ENCODE measurements at places on chromosomes 13 and 19.
A peak's percentile ranks its signal among the peaks of the same experiment; 100 is the strongest.

- no peak for DNase-seq
These were observed 36.8 kb downstream of the ERICH4 start for GRCh38 chr19:41479757-41480191.

DNA sequence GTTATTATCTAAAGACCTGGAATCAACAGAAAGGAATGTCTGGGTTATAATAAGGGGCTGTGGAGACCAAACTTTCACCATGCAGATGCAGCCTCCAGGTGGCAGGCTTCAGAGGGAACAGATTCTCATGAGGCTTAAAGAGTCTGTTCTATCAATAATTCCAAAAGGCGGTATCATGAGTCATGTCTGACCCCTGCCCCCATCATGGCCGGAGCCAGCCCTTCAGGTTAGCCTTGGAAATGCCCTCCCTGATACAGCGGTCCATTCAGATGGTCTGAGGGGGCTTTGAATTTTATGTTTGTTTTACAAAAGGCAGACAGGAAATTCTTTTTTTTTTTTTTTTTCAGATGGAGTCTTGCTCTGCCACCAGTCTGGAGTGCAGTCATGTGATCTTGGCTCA lies 21.7 kb upstream of the LAMP1 start:
- no peak for DNase-seq

DNA sequence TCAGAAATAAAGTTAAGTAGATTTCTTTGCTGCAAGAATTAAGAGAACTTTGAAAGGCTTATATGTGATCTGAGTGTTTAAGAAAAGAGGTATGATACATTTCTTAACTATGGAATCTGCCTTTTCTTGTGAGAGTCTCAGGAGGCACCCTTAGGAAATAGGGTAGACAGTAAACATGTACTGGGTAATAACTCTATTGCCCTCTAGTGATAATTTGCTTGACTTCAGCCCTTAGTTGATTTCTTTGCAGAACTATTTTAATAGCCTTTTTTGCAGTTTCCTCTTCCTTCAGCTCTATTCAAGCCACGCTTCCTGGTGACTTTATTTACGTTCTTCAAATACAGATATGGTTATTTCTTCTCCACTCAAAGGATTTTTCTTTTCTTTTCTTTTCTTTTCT lies 37.0 kb upstream of the CCNA1 start:
- no peak for DNase-seq

GRCh38 chr19:12800923-12801465 lies 606 bp downstream of the PRDX2 start:
- no peak for DNase-seq

- DNase-seq: no peak
These were observed 748.1 kb upstream of the SGCG start for GRCh38 chr13:22432690-22433089.

- peak; percentile 74 for DNase-seq
These were observed 7.1 kb downstream of the GPR108 start for GRCh38 chr19:6730153-6730804.

- no peak for DNase-seq
These were observed 320.1 kb downstream of the DACH1 start for GRCh38 chr13:71546881-71547280.

DNA sequence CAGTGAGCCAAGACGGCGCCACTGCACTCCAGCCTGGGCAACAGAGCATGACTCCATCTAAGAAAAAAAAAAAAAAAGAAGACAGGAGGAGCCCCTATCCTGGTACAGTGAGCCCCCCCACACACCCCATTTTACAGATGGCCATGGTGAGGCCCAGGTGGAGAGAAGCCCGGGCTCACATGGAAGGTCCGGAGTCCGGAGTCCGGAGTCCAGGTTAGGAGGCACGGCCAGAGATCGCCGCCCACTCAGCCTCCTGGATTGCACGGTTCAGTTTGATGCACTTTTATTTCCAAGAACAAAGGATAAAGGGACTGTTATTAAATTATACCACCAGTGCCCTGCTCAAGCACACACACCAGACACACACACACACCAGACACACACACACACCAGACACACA lies 11.3 kb upstream of the BTBD2 start:
- DNase-seq: no peak

GRCh38 chr13:53098455-53098854 lies 69.8 kb downstream of the OLFM4 start:
- DNase-seq: no peak

- no peak for DNase-seq
These were observed 83.4 kb downstream of the GPR12 start for GRCh38 chr13:26677156-26677555.

- no peak for DNase-seq
These were observed 9.0 kb upstream of the TNFRSF19 start for GRCh38 chr13:23561261-23561660.

- no peak for DNase-seq
These were observed 108.2 kb upstream of the WASF3 start for GRCh38 chr13:26449063-26449848.

DNA sequence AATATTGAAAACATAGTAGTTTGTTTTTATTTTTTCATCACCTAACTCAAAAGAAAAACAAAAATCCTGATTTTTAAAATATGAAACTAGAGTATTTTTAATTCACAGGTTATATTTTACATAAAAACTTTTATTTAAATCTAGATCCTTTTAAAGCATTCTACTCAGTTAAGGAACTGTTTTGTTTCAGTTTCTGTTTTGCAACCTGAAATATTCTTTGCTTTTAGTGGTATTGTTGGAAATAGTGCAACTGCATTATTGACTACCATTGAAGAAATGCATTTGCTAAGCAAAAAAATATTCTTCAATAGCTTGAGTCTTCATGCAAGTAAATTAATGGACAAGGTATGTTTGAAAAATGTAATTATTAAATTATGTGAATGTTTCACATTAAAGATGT lies 43.8 kb downstream of the COG6 start:
- no peak for DNase-seq

DNA sequence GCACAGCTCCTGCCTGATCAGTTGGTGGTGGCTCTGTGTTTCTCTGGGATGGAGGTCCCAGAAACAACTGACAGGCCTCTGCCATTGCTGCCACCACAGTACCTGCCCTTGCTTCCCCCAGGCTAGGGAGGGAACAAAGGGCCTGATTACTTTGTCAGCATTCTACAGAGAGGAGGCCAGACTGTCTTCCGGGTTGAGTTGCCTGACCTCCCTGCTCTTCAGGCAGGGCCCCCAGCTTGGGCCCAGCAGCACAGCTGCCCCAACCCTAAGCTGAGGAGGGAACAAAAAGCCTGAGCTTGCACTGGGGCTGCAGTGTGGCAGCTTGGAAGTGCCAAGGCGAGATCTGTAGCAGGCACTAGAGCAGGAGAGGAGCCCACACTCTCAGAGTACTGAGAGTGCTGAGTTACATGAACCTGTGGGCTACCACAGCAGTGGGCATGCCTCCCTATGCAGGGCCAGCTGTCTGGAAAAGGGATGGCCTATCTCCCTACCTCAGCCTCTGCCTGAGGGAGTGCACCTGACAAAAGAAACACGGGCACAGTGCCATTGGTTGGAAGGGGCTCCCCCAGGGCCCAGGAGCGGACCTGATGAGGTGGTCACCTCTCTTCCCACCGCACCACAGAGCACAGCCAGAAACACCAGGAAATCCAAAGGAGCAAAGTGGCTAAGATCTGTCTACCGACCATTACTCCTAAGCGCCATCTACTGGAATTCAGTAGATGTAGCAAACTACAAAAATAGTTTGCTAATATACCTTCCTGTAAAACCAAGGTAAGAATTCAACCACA lies 24.4 kb downstream of the SLC25A15 start:
- DNase-seq: no peak

GRCh38 chr13:34224877-34225276 lies 406.9 kb downstream of the RFC3 start:
- DNase-seq: no peak

- no peak for DNase-seq
These were observed 3.8 kb downstream of the RFXAP start for GRCh38 chr13:36822785-36823184.

GRCh38 chr13:98542568-98543377 lies 34.1 kb downstream of the STK24 start:
- no peak for DNase-seq

DNA sequence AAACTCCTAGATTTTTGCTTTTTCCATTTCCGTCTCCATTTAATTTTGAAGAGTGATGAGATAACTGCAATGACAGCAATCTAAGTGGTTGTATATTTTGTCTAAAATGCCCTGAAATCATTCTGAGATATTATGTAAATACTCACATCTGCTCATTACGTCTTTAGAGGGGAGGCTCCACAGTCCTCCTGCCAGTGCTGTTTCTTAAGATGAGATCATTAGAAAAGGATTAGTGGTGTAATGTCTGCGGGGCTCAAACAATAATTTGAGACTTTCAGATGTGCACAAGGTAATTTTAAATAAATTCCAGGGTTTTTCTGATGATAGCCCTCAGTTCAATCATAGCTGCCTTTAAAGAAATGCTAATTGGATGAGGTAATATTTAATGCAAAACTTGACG lies 437.9 kb downstream of the FOXO1 start:
- DNase-seq: no peak

GRCh38 chr19:49014123-49014869 lies 2.6 kb downstream of the LHB start:
- DNase-seq: no peak

GRCh38 chr19:2150794-2151338 lies 500 bp downstream of the AP3D1 start:
- DNase-seq: no peak

DNA sequence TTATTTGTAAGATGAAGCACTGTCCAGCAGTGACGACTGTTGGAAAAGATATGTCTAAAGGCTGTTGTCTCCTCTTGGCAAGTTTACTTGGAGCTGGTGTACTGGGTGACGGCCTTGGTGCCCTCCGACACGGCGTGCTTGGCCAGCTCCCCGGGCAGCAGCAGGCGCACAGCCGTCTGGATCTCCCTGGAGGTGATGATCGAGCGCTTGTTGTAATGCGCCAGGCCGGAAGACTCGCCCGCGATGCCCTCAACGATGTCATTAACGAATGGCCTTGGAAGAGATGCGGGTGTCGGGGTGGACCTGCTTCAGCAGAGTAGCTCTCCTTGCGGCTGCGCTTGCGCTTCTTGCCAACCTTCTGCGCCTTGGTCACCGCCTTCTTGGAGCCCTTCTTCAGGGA lies 24.6 kb upstream of the ZDHHC20 start:
- no peak for DNase-seq

DNA sequence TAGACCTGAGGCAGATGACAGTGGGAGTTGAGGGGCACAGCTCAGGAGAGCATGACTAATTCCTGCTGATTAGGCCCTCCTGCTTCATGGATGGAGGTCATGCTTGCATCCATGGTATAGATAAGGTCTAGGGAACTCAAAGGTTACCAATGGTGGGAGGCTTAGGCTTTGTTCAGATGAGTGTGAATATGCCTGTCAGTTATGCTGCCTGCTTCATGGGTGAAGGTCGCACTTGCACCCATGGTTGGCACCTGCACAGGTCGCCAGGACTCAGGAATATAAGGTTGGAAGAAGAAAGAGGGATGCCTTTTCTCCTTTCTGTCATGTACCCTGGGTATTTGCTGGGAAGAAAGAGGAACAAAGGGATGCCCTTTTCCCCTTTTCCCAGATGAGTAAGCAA lies 53.4 kb upstream of the GJB6 start:
- DNase-seq: no peak

- no peak for DNase-seq
These were observed 573.7 kb downstream of the IRS2 start for GRCh38 chr13:109212650-109213049.

DNA sequence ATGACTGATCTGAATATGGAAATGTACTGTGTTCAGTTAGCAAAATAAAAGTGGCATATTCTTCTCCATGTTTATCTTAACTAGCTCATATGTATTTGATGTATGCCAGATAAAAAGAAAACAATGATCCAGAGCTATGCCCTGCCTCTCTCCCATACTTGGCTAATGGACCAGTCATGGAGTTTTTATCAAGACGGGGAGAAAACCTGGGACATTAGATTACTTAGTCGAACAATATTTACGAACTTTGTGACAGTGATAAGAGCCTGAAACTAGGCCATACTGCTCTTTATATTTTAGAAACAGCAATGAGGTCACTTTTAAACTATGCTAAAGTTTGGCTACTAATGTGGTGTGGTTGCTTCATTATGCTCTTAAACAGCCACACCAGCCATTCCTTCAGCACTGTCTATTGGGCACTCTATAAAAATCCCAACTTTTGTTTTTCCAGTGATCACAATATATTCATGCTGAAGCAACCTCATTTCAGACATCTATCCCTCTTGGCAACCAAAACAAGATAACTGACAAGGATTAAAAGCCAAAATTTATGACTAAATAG lies 265.0 kb downstream of the FGF14 start:
- no peak for DNase-seq

DNA sequence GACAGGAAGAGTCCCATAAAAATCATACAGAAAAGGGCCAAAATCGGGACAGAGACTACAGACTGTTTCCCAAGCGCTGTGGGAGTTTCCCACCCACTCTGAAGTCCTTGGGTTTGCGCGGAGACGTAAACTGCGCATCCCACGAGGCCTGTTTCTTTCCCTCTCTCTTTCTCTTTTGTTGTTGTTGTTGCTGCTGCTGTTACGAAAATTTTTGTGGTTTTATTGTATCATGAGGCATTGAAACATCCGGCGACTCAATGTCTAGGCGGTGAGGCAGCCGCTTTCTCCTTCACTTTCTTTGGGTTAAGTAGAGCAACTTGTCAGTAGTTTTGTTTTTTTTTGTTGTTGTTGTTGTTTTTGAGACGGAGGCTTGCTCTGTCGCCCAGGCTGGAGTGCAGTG lies 1.6 kb upstream of the PPP1R12C start:
- DNase-seq: no peak

DNA sequence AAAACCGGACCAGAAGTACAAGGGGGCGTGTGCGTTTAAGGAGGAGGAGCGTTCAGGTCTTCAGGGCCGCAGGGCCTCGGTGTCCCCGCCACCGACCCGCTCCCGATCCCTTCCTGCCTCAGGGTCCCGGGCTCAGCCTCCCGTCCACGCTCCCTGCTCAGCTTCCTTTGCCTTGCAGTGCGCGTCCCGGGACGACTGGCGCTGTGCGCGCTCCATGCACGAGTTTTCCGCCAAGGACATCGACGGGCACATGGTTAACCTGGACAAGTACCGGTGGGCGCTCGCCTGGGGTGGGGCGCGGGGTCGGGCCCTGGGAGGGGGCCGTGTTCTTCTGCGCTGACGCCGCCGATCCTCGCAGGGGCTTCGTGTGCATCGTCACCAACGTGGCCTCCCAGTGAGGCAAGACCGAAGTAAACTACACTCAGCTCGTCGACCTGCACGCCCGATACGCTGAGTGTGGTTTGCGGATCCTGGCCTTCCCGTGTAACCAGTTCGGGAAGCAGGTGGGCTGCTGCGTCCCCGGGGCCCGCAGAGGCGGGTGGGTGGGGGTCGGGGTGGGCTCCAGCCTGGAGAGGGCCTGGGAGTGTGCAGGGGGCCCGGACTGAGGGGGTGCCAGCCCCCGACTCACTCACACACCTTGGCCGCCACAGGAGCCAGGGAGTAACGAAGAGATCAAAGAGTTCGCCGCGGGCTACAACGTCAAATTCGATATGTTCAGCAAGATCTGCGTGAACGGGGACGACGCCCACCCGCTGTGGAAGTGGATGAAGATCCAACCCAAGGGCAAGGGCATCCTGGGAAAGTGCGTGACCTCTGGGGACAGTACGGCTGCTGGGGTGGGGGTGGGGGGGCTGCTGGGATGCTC lies 1.4 kb downstream of the GPX4 start:
- peak; percentile 88 for DNase-seq
